Keratinocyte (primary cell): ENCODE measurements at places on chromosomes 3 and 15.

GRCh38 chr3:101567528-101568317 lies 6.1 kb downstream of the TRMT10C start:
- no peak for DNase-seq

DNA sequence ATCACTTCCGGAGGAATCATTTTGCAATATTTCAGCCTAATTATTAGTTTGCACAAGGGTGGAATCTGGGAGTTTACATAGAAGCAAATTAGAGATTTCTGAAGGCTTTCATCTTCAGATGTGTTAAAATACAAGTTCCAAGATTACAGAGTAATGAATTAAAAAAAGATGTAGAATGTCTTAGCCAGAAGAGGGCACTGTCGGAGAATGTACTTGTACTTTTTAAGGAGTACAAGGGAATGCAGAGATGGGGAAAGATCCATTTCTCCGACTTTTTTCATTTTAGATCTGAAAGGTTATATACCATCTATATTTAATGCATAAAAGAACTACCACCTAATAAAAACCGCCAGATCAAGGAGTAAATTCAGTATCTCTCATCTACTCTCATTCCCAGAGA lies 43.1 kb upstream of the WDR5B start:
- no peak for DNase-seq

GRCh38 chr3:171374260-171374659 lies 85.9 kb downstream of the TNIK start:
- no peak for DNase-seq

DNA sequence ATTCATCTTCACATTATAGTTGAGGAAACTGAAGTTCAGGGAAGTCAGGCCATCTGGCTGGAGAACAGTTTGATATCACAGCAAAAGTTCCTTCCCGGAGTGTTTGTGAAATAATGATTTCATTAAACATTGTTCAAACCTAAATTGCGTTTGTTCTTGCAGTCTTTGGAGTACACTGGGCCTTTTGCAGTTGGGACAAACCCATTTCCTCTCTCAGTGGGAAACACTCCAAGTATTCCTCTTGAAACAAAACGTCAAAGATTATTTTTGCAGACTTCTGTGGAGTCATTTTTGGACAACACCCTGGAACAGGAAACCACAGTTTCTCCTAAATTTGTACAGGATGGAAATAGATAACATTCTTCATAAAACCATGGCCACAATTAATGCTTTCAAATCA lies 287.5 kb downstream of the PTPRG start:
- no peak for DNase-seq

DNA sequence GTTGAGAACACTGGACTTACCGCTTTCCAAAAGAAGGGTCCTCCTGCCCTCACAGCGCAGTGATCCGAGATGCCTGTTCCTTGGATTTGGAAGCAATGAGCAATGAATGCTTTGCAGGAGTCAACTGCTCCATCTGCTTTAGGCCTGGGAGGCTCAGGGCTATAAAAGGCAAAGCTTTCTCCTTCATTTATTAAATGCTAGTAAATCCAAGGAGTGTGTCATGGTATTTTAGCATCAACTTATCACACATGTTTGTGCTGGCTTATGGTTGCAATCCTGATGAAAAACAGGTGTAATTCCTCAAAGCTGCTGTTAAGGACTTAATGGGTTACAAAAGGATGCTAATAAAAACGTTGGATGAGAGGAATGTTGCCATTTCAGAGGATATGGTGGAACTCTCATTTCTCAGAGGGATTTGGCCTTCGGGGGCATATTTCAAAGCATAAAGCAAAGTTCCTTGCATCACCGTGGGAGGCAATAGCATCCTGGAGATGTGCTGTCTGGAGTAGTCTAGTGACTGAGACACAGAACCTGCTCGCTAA lies 158.5 kb upstream of the TPM1 start:
- DNase-seq = no peak
